Fibroblast of lung (primary cell): ENCODE measurements at places on chromosomes 7 and 10.

GRCh38 chr10:114393482-114393881, 10.8 kb downstream of the AFAP1L2 start:
- peak; percentile 65 for DNase-seq

DNA sequence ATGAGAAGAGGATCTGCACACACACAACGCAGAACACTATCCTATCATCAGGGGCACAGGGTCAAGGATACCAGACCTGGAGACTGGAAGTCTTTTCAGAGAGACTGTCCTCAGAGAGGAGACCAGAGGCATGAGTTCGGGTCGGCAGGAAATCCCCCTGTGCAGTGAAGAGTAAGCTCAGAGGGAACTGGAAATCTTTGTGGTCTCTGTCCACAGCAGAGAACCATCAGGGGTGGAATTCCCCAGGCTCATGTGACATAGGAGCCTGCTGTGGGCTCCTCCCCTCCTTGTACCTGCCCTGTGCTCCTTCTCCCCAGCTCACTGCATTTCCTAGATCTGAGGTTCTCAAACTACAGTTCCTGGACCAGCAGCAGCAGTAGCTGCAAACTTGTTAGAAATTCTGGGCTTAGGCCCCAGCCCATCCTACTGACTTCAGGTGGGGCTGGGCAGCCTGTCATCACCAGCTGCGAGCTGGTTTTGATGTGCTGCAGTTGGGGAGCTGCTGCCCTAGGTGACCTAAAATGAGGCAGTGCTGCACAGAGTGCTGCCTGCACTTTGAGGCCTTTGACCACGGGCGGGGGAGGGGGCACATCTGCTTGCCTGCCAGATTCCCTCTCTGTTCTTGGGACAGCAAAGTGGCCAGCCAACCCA, 2.4 kb downstream of the ZMIZ2 start:
- DNase-seq, result peak; percentile 12

DNA sequence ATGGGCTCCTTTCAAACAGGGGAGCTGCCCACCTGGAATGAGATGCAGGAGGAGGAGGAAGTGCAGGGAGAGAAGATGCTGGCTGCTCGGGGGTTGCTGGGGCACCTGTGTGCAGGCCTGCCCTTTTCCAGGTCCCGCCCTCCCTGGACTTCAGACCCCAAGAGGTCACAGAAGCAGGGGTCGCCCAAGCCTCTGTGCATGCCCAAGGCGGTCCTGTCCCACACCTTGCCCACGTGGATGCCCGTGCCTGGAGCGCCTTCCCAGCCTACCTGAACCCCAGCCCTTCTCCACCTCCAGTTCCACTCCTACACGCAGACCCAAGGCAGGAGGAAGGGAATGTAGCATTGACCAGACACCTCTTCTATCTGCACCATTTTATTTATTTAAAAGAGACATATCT, 71.3 kb downstream of the SH3PXD2A start:
- DNase-seq, result no peak

DNA sequence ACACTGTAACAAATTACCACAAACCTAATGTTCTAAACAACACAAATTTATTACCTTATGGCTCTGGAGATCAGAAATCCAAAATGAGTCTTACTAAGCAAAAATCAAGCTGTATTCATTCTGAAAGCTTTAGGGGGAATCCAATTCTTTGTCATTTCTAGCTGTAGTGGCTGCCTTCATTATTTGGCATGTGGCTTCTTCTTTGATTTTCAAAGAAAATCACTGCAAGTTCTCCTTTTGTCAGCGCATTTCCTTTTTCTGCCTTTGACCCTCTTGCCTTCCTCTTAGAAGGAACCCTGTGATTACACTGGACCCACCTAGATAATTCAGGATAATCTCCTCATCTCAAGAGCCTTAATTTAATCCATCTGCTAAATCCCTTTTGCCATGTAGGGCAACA, 36.9 kb downstream of the ZPBP start:
- DNase-seq, result no peak

DNA sequence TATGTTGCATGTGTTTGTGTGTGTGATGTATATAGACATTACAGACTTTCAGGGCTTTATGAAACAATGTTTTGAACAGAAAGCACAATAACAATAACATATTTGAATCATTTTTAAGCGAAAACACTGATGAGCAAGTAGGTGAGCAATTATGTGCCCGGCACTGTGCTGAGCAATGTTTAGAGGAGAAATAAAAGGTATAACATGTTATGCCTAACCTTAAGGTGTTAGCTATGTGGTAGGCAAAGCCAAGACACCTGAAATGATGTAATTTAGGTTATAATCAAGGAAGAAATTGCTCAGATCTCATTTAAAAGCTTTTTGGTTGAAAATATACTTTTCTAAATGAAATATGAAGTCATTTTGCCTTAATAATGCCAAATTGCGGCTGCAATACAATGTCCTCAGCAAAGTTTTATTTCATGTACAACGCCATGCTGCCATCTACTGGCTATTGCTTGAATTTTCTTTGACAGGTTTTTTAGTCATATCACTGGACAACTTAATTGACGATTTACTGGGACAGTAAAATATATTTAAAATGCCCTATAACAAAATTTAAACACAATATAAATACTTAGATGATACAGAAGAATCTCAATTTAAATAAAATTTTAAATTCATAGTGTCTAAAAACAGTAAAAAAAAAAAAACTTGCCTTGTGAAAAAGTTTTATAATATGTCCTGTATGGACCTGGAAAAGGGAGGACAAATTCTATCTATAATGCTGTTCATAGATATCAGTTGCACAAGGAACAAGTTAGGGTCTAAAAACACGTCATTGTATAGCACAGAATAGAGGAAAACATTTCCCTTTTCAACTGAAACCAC, 131.1 kb upstream of the CDK1 start:
- DNase-seq, result peak; percentile 79

DNA sequence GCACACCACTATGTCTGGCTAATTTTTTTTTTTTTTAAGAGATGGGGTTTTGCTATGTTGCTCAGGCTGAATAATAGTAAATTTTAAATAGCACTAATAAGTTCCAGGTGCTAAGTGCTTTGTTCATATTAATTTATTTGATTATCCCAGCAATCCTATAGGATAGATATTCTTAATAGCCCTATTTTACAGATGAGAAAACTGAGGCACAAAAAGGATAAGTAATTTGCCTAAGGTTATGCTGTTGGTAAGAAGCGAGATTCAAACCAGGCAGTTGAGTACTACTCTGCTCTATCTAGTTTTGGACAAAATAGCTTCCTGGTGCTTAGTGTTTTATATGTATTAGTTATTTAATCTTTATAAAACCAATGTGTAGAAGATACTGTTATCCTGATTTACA, 72.5 kb upstream of the STRIP2 start:
- DNase-seq, result no peak

GRCh38 chr7:92134271-92135051, at the start of gene CYP51A1:
TSS of gene CYP51A1 (minus strand) at chr7:92134477. CDS start at chr7:92134364, 113 bp downstream.
- peak; percentile 92 for DNase-seq

DNA sequence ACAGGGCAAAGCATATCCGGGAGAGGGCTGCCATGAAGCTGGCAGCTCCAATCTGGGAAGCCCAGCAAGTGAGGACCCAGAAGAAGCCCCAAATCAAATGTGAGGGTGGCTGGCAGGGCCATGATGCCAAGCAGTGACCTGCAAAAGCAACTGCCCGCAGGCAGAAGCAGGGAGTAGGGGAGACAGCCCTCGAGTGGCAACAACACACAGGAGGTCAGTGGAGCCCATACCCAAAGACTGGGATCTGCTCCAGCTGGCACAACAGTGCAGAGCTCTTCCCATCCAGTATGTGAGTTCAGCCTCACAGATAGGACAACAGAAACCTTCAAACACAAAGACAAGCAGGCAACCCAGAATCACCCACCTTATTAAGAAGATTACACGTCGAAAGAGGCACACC, 45.0 kb downstream of the GRID1 start:
- no peak for DNase-seq

GRCh38 chr7:25863729-25864110, 288.3 kb upstream of the NFE2L3 start:
- no peak for DNase-seq
